ENCODE measurements at places on chromosomes 2 and 18.
A peak's percentile ranks its signal among the peaks of the same experiment; 100 is the strongest.

DNA sequence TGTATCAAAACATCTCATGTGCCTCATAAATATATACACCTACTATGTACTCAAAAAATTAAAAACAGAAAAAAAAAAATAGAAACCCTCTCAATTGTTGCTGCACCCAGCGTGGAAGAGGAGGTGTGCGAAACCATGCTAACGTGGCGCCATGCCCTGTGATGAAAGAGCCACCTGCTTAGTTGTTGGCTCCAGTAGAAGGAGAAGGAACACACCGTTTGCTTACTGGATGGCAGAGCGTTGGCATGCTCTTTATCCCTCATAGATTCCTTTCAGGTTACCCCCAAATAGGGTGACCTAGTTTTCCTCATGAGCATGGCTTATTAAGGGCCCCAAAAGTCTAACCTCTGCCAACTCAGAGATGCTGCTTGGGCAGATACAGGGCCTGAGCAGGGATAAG lies 332.1 kb downstream of the AGAP1 start:
- DNase-seq: no peak

- no peak for DNase-seq
Observed at GRCh38 chr2:229375251-229375650, 104.2 kb upstream of the PID1 start.

GRCh38 chr2:66389651-66390131 lies 45.2 kb upstream of the MEIS1 start:
- no peak for DNase-seq

DNA sequence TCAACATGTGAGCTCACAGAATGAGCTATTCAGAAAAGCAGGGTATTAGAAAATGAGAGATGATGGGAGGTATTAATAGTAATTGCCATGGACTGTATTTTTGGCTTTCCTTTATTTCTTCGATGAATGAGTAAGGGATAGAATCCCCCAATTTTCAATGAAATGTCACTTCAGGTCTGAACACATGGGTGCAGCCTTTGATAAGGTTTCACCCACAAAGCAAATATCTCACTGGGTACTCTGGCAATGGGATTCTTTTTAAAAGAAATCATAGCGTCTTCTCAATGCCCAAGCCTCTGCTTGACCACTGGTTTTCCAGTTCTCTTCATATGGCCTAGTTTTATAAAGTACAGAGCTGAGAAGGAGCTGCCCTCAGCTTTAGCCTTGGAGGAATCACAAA lies 610.5 kb upstream of the FANCL start:
- DNase-seq: no peak

DNA sequence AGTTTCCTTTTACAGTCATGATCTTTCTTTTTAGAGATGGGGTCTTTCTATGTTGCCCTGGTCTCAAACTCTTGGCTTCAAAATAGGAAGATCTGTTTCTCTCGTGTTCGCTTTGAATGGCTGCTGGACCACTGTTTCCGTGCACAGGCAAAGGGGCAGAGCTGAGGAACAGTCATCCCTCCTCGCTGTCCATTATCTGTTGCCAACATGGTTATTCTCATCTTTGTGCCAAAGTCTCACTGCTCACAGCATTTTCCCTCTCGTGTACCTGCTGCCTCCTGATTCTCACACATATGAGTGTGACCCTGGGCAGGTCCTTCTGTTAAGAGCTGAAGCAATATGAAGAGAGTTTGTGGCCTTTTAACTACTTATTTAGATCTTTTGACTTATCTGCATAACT lies 28.0 kb upstream of the CCNYL1 start:
- DNase-seq: no peak

DNA sequence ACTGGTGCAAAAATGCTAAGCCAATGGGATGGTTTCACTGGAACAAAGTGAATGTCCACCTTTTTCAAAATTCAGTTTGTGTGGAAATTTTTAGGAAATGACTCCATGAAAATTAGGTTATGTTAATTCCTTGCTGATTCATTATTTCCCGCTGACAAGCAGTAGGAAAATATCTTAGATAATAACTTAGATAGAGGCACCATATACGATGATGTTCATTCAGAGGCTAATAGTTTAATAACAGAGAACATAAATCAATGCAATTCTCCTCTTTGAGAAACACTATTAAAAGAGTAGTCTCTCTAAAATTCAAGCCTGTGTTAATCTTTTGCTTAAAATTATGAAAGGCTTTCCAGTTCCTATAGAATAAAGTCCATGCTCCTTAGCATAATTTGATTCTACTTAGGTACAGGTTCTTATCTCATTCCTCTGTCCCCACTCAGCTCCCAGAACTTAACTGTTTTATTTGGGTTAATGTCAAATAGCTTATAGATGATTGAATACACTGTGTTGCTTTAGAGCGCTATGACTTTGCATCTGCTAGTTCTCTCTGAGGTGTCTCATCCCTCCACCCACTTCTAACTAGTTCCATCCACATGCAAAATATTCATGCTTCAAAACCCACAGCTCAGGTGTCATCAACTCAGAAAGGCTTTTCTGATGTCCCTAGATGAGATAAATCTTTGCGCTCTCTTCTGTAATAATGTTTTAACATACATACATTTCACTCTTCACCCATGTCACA lies 503.6 kb downstream of the ERBB4 start:
- DNase-seq: no peak

GRCh38 chr2:188725746-188726360 lies 248.3 kb upstream of the COL3A1 start:
- DNase-seq: no peak

- no peak for DNase-seq
Observed at GRCh38 chr2:237290261-237290660, 123.7 kb downstream of the COL6A3 start.

DNA sequence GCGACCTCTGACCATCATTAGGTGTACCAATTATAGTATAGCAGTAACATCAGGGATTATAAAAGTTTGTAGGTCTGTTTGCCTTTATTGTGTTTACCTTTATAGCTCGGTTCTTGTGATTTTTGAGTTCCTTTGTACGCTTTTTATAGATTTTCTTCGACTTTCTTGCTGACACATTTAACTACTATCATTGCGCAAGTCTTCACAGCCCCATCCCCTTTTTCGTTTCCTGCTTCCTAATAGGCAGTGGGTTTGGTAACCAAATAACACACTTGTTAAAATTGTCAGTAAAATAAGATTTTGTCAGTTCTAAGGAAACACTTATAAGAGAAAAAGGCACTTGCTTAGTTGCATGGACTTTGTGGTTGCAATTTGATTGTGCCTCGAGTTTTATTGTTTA lies 541.5 kb downstream of the LRP1B start:
- no peak for DNase-seq

DNA sequence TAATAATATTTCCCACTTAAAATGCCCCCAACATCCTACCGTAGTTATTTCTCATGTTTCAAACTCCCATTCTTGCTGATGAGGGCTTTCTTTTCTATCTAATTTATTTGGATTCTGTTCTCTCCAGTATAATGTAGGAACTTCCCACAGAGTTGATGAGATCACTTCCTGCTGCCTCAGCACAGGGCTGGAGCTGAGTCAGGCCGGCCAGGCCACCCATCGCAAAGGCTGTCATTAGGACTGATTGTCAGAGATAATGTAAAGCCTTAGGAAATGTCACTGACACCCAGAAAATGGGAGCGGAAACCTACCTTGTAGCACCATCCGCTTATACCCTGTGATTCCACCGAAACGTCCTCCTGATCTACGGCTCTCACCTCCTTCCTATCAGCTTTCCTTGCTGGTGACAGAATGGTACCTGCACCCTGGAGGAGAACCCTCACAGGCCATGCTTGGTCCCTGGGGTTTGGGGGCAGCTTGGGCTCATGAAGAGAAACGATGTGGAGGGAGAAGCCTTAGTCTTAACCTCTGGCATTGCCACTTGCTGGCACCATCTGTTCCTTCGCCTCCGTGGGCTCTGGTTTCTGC lies 672.8 kb upstream of the ID2 start:
- no peak for DNase-seq

DNA sequence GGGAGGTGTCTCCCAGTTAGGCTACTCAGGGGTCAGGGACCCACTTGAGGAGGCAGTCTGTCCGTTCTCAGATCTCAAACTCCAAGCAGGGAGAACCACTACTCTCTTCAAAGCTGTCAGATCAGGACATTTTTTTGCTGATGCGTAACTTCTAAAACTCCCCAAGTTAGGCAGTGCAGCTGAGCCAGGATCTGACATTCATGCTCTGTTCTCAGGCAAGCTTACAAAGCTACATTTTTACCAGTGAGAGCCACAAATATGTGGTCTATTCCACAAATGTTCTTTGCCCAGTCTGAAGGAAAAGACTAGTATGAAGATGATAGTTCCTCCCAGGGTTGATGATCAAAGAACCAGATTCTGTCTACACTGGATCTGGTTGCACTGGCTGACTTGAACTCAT lies 184.1 kb downstream of the MTCL1 start:
- DNase-seq: no peak

GRCh38 chr2:229044581-229044980 lies 226.5 kb downstream of the PID1 start:
- no peak for DNase-seq

DNA sequence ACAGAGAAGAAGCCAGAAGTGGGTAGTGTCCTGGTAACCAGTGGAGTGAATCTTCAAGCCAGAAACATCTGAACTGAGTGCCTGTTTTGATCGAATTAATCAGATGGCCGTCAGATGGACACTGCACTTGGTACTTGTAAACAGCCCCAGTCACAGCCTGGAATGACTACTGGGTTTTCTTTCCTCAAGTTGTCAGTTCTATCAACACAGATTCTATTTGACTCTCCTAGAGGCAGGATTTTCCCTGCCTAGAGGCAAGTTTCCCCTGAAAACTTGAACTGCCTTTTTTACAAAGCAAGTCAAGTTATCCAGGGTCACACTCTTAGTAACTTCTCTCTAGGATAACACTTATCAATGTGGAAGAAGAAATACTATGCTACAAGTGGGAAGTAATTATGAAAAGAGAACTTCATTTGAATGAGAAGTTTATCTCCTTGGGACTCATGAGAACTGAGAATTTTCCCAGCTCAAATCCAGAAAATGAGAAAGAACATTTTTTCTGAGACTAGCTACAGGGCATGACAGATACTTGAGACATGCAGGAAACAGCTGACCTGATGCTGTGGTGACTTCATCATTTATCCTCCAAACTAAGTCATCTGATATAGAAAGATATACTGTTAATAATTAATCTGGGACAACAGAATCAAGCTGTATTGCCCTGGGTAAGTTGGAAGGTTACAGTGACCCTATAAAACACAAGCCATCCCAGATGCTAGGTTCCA lies 36.0 kb downstream of the SULT1C2 start:
- DNase-seq: no peak

DNA sequence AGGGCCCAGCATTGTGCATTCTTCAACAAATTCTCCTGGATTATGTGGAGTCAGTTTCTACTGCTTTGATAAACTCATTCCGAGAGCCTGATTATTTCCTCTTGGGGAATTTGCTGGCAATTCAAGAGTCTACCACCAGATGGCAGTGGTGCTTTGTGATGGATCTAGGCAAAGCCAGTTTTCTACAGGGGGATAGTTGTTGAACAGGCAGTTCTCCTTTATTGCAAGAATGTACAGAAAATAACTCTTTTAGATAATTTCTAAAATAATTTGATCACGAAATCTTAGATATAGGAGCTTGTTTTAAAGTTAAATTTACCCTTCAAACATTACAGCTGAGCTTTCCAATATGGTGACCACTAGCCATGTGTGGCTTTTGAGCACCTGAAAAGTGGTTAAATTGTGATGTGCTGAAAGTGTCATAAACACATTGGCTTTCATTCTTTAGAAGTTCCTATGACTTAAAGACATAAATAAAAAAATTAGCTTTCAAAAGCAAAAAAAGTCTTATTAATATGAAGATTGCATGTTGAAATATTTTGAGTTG lies 66.7 kb upstream of the HAAO start:
- peak; percentile 57 for DNase-seq

- no peak for DNase-seq
Observed at GRCh38 chr2:138648606-138649005, 131.6 kb downstream of the NXPH2 start.

- DNase-seq: no peak
Observed at GRCh38 chr2:213252206-213252605, 32.1 kb upstream of the SPAG16 start.

- DNase-seq: no peak
Observed at GRCh38 chr2:148739454-148740105, 95.0 kb downstream of the EPC2 start.

DNA sequence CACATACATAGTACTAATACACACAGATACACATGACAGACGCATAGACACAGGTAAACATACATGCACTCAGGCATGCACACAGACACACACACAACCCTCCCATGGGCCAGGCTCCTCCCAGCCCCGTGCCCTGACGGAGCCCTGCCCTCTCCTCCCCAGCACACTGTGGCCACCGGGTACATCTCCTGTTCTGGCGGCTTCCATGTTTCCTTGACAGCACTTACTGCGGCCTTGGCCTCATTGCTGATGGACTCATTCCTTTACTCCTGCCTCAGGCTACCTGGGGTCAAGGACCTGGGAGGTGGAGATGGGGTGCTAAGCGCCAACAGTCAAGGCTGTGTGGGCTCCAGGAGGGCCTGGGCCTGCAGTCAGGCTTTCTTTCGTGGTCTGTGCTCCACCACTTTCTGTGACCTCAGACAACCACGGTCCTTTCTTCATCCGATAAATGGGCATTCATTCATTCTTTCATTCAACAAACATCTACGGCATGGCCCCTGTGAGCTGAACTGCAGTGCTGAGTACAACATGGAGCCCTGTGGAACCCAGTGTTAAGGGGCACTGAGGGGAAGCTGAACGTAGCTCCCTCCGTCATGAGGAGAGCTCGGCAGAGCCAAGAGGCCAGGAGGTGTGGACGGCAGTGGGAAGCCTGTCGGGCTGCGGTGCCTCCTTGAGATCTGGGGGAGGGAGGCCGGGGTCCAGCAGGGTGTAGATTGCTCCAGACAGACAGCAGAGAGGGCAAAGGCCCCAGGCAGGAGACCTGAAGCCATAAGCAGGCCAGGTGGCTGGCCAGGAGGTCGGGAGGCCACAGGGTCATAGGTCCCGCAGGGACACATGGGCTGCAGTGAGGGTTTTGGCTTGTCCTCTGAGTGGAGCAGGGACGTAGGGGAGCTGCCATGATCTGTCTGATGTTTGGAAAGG lies 190.4 kb upstream of the HDAC4 start:
- no peak for DNase-seq

DNA sequence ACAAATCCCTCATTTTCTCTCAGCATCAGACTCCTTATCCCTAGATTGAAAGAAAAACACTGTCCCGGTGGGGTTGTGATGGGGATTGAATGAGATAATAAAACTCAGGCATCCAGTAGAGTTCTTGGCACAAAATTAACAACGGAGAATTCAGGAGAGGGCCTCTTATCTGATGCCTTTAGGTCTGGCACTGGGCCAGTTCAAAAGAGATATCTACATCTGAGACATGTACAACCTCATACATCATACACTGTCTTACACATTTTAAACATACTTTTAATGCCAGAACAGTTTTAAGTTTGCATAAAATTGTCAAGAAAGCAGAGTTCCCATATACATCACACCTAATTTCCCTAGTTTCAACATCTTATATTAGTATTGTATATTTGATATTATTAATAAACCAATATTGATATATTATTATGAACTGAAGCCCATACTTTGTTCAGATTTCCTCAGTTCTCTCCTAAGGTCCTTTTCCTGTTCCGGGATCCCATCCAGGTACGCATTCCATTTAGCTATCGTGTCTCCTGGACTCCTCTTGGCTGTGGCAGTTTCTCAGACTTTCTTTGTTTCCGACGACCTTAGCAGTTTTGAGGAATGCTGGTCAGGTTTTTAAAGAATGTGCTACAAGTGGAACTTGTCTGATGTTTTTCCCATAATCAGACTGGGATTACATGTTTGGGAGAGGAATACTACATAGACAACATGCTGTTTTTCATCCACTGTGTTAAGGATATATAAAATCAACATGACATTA lies 27.8 kb downstream of the NXPH2 start:
- DNase-seq: no peak

- no peak for DNase-seq
Observed at GRCh38 chr2:67950018-67950417, 112.8 kb downstream of the C1D start.

GRCh38 chr2:60507211-60507965 lies 46.1 kb downstream of the BCL11A start:
- DNase-seq: no peak

Data from effector memory CD8-positive, alpha-beta T cell (primary cell).